ENCODE measurements at places on chromosomes 6 and 20. TPM values are rescaled to one million over a fixed set of nuclear protein-coding genes. Genes with fewer than 3 reads are reported as not detected.

GRCh38 chr6:126063512-126064146 lies 77.3 kb downstream of the TRMT11 start:
- no peak for ATAC-seq

- no peak for ATAC-seq
Measured at GRCh38 chr6:158519761-158520160, 40.1 kb upstream of the TMEM181 start.

- ATAC-seq, result no peak
Measured at GRCh38 chr6:170435766-170436165, 117.3 kb downstream of the PSMB1 start.

GRCh38 chr20:16283978-16284377 lies 289.3 kb downstream of the KIF16B start:
- ATAC-seq, result no peak

The TFAP2C gene
- total RNA-seq, result 30.8 TPM

The SUPT3H gene
- total RNA-seq, result 2.9 TPM

- no peak for ATAC-seq
Measured at GRCh38 chr6:112881828-112882780, 535.0 kb downstream of the RFPL4B start.

The RGS17 gene
- total RNA-seq, result 1.6 TPM

- peak; percentile 45 for ATAC-seq
Measured at GRCh38 chr20:39795401-39796272, 833.5 kb downstream of the DHX35 start.

DNA sequence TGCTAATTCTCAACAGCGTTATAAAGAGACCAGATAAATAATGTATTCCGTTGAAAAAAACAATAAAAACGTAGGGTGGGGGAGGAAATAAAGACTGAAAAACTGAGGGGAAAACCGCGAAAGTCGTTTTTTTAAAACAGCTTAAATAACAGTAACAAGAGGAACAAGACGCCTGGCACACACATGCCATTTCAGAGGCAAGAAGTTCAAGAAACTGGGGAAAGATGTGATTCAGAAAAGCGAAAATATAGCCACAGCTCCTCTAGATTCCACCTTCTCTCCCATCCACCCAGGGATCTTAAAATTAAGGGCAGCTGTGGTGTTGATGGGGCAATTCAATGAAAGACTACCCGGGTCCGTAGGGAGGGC lies 1.3 kb downstream of the EPB41L2 start:
- no peak for ATAC-seq

GRCh38 chr6:132072831-132073230 lies 121.7 kb upstream of the CCN2 start:
- no peak for ATAC-seq

The DEFB125 gene
- total RNA-seq, result not detected

GRCh38 chr20:35788796-35789195 lies 17.0 kb downstream of the PHF20 start:
- ATAC-seq, result peak; percentile 70

The MAN1A1 gene
- 4.9 TPM for total RNA-seq

GRCh38 chr20:10781526-10781925 lies 107.7 kb upstream of the JAG1 start:
- no peak for ATAC-seq

The PEX6 gene
- 19.4 TPM for total RNA-seq

GRCh38 chr20:49762940-49763766 lies 49.5 kb upstream of the B4GALT5 start:
- ATAC-seq, result peak; percentile 61

The OPRL1 gene
- 0.12 TPM for total RNA-seq

- no peak for ATAC-seq
Measured at GRCh38 chr20:2829376-2829775, 11.1 kb downstream of the PCED1A start.

- no peak for ATAC-seq
Measured at GRCh38 chr6:13004601-13005000, 288.0 kb downstream of the PHACTR1 start.

- ATAC-seq, result peak; percentile 19
Measured at GRCh38 chr6:160057080-160057479, 64.5 kb upstream of the SLC22A1 start.

GRCh38 chr20:57835588-57836455 lies 126.0 kb upstream of the PMEPA1 start:
- no peak for ATAC-seq

The FOXC1 gene
- 6.5 TPM for total RNA-seq

- no peak for ATAC-seq
Measured at GRCh38 chr20:53981752-53982437, 88.5 kb downstream of the BCAS1 start.

The TP53INP2 gene
- 34.1 TPM for total RNA-seq

DNA sequence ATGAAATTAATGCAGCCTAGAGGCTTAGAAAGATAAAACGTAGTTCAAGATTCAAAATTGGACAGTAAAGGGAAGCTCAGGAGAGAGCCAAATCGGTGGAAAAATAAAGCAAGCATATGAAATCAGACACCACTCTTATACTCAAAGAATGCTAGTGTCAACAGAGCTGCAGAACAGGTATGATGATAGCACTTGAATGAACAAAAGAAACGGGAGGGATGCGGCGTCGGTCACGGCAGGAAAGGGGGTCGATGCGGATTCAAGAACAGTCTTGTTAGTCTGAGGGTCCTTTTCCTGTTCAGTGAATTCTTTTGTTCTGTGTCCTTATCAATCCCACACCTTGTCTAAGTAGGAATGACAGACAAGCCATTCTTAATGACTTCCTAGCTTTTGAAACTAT lies 114.4 kb downstream of the FOXC1 start:
- ATAC-seq, result peak; percentile 58

The ULBP1 gene
- 1.2 TPM for total RNA-seq

The SCUBE3 gene
- 0.12 TPM for total RNA-seq

All from esophagus mucosa (tissue), 1 donor.